ENCODE measurements at places on chromosomes 3 and 15.
A peak's percentile ranks its signal among the peaks of the same experiment; 100 is the strongest.

- no peak for ATAC-seq
Observed at GRCh38 chr3:131282379-131282778, 99.2 kb upstream of the NUDT16 start.

DNA sequence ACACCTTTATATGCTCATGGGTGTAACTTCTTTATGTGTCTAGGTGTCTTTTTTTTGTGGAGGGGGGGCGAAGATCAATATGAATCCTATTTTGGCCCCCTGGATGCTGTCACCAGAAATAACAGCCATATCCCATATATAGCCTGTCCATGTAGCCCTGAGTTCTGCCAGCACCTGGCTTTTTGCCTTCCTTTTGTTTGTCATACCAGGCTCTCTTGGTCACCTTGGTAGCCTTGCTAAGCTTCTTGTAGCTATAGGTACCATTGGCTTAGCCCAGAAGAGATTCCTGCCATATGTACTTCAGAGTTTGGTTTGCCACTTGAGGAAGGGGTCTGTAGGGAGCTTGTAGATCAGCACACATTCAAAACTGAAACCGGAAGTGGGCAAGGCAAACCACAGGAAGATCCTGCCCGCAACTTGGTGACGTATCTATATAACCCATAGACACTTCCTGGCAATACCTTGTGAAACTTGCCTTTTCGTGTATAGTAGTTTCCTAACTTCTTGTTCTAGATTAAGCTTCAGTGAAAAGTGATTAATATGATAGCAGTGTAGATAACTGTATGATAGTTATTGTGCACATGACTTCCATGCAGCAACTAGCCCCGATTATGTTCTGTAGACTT lies 11.9 kb downstream of the RASA2 start:
- peak; percentile 78 for ATAC-seq

DNA sequence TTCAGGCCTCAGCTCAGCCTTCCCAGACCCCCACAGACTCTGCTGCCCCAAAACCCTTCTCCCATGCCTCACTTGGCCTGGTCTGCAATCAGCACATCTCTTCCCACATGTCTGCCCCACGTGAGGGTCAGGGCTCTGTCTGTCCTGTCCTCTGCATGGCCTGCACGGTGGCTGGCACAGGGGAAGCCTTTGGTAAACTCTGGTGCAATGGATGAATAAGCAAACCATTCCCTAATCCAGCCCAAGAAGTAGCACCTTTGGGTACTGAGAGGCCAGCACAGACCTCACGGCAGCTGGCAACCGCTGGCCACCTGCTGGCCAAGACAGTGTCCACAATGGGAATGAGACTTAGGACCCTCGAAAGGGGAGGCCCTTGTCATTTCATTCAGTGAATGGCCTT lies 27.7 kb downstream of the ABTB1 start:
- no peak for ATAC-seq

DNA sequence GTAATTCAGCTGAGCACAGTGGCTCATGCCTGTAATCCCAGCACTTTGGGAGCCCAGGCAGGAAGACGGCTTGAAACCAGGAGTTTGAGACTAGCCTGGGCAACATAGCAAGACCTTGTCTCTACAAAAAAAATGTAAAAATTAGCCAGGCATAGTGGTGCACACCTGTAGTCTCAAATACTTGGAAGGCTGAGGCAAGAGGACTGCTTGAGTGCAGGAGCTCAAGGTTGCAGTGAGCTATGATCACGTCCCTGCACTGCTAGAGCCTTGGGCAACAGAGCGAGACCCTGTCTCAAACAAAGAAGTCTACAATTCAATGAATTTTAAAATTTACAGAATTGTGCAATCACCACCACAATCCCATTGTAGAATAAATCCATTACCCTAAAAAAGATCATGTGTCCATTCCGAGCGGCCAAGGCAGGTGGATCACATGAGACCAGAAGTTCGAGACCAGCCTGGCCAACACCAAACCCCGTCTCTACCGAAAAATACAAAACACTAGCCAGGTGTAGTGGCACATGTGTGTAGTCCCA lies 45.2 kb downstream of the FBXO22 start:
- no peak for ATAC-seq
